Activated CD8-positive, alpha-beta memory T cell treated with anti-CD3 and anti-CD28 coated beads for 4 hours (primary cell): ENCODE measurements at places on chromosomes 3 and 15.

- no peak for DNase-seq
Measured at GRCh38 chr3:40844896-40845295, 320.1 kb downstream of the ZNF621 start.

- DNase-seq, result peak; percentile 100
Measured at GRCh38 chr15:78149068-78149804, at the start of gene IDH3A. Gene IDH3A (plus strand): TSS chr15:78149362. CDS start chr15:78149404, 42 bp downstream.

- no peak for DNase-seq
Measured at GRCh38 chr15:67992834-67993233, 61.3 kb upstream of the PIAS1 start.

DNA sequence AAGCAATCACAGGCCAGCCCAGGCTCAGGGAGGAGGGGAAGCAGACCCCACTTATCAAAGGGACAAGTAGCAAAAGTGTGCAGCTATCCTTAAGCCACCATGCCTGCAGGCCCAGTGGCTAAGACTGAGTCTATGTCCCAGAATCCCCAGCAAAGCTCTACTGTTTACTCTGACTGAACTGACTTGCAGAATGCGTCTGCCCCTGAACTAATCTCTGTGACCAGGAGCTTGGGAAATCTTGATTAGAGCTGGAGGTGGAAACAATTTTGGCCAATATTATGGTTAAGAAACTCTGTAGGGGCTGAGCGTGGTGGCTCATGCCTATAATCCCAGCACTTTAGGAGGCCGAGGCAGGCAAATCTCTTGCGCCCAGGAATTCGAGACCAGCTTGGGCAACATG, 22.6 kb downstream of the DPH3 start:
- DNase-seq, result no peak

- no peak for DNase-seq
Measured at GRCh38 chr3:182621435-182622240, 171.7 kb upstream of the ATP11B start.

DNA sequence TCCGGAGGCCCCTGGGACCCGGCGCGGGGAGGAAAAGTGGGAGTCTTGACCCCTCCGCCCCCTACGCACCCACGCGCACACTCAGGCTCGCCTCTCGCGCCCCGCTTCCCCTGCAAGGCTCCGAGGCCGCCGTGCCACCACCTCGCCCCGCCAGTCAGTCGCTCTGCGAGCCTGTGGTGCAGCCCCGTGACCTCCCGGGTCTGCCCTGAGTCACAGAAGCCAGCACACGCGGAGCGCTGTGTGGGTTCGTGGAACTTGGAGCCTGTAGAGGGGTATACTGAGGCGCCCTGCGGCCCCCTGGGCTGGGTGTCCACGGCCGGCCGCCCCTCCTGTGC, 380 bp upstream of the ALS2CL start:
- DNase-seq, result peak; percentile 28
